ENCODE measurements at places on chromosomes 5 and 9. TPM values are rescaled to one million over a fixed set of nuclear protein-coding genes. Genes with fewer than 3 reads are reported as not detected.

Gene TYRP1
- total RNA-seq: not detected

DNA sequence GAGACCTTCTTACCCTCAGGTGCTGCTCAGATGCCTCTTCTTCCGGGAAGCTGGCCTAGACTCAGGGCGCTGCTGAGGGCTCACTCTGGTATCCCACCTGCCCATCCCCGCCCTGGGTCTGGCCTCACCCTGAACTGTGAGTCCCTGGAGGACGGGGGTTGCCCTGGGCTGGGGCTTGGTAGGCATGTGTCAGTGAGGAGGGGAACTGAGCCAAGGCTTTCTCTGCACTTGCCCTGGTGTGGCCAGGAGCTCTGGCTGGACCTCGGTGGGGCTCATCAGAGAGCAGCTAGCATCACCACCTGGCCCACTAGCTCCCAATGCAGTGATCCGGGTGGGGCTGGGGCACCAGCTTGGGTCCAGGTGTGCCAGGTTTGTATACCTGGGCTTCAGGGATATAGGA, 15.6 kb downstream of the PLEKHG4B start:
- H3K36me3 ChIP-seq: no peaks in the 10 kb centered on the region
- H3K27me3 ChIP-seq: 0 out of 2 replicates have a peak, but pooled peaks cover 12% of the 10 kb centered on the region
- H3K27ac ChIP-seq: no peak overlapping the region
- H3K4me1 ChIP-seq: no peaks in the 10 kb centered on the region

- no peak overlapping the region for H3K27ac ChIP-seq
- no peaks in the 10 kb centered on the region for H3K27me3 ChIP-seq
Measured at GRCh38 chr9:118091711-118092500, 387.7 kb downstream of the TLR4 start.

Gene SLC6A18
- not detected for total RNA-seq

GRCh38 chr5:59209758-59210359, 627.0 kb downstream of the RAB3C start:
- DNase-seq: no peak
- H3K36me3 ChIP-seq: no peaks in the 10 kb centered on the region
- H3K4me3 ChIP-seq: no peak overlapping the region
- no peaks in the 10 kb centered on the region for H3K27me3 ChIP-seq
- H3K27ac ChIP-seq: no peak overlapping the region

DNA sequence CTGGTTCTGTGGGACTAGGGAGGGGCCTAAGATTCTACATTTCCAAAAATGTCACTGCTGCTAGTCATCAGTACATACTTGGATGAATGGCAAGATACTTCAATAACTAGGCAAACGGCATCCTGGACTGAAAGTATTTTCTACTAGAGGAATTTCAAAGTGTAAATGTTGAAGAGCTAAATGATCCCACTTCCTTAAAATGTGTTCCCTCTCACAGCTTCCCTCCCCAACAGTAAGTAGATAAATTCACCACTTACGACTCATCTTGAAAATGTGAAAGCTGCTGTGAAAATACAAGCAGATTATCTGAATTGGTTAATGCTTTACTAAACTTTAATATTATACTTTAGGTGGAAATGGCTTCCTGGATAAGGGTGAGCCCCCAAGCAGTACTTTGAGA, 1571.5 kb upstream of the WWC1 start:
- H3K4me3 ChIP-seq: no peak overlapping the region
- no peaks in the 10 kb centered on the region for H3K36me3 ChIP-seq
- no peak for DNase-seq
- H3K27ac ChIP-seq: no peak overlapping the region

GRCh38 chr5:115785381-115786065, 30.9 kb downstream of the CDO1 start:
- peaks cover 34% of the 10 kb centered on the region for H3K27me3 ChIP-seq
- no peak overlapping the region for H3K4me3 ChIP-seq
- no peaks in the 10 kb centered on the region for H3K4me1 ChIP-seq

Gene RASGEF1C
- 0.29 TPM for total RNA-seq

GRCh38 chr9:134557331-134557730, 84.3 kb upstream of the COL5A1 start:
- H3K4me3 ChIP-seq: no peak overlapping the region
- peaks cover 3% of the 10 kb centered on the region for H3K4me1 ChIP-seq
- no peak overlapping the region for H3K27ac ChIP-seq
- no peaks in the 10 kb centered on the region for H3K27me3 ChIP-seq

DNA sequence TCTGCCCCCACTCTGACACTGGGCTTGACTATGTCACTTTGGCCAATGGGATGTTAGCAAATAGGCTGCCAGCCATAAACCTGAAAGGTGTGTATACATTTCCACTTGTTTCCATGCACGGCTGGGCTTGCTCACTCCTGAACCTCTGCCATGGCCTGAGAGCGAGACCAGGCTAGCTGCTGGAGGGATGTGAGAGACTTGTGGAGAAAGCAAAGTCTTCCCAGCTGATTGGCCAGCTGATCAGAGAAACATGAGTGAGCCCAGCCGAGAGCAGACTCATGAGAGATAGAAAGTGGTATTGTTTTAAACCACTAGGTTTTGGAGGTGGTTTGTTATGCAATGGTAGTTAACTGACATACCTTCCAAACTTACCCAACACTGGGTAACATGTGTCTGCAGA, 13.9 kb downstream of the FAM193B start:
- peaks cover 13% of the 10 kb centered on the region for H3K4me1 ChIP-seq
- peaks cover 26% of the 10 kb centered on the region for H3K36me3 ChIP-seq
- DNase-seq: no peak
- no peak overlapping the region for H3K4me3 ChIP-seq

- H3K4me3 ChIP-seq: no peak overlapping the region
- no peak overlapping the region for H3K27ac ChIP-seq
- no peak for DNase-seq
- no peaks in the 10 kb centered on the region for H3K27me3 ChIP-seq
- peaks cover 15% of the 10 kb centered on the region for H3K4me1 ChIP-seq
- H3K36me3 ChIP-seq: no peaks in the 10 kb centered on the region
Measured at GRCh38 chr9:107928701-107929371, 439.3 kb upstream of the KLF4 start.

DNA sequence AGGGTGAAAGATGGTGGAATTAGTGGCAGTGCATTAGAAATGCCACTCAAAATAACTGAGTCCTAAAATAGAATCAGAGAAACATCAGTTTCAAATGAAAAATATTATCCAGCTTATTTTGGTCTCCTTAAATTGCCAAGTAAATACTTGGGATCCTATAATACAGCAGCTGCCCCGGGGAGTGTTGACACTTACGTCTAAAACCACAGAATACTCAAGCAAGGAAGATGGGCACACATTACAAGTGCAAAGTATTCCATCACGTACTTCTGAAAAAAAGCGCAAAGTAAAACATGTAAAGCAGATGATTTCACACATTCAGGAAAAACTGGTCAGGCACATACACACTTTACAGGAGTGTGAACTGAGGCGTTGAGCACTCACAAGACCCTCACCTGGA, 2.4 kb upstream of the ARHGEF37 start:
- no peaks in the 10 kb centered on the region for H3K27me3 ChIP-seq
- no peaks in the 10 kb centered on the region for H3K36me3 ChIP-seq
- peaks cover 20% of the 10 kb centered on the region for H3K4me1 ChIP-seq
- H3K27ac ChIP-seq: no peak overlapping the region
- H3K4me3 ChIP-seq: no peak overlapping the region

DNA sequence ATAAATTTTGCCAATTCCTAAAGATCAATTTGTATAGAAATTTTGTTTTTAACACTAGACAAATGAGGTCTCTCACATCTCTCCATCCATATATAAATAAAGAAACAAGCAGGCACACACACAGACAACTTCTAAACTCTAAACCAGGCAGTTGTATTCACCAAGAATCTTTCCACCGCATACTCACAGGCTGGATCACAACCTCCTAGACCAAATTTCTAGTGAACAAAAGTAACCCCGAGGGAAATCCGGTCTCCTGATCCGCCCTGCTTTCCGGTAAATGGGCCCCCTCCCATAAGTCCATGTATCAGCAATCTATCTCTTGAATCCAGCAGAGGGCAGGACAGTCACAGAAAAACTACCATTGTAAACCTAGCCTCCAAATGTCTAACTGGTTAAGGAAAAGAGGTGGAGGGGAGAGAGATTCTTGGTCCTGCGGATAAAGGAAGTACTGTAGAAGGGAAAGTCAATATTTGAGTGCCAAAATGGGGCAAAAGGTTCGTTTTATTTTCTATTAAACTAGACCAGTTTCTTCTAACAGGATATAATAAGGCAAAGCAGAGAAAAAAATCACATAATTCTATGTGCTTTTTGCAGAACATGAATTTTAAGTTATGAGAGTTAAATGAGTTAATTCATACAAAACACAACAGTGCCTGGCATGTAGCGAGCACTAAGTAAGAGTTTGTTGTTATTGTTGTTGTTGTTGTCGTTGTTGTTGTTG, 4.8 kb upstream of the SMU1 start:
- H3K27me3 ChIP-seq: no peaks in the 10 kb centered on the region
- no peak overlapping the region for H3K27ac ChIP-seq
- peak overlapping the region; percentile 41 for H3K4me3 ChIP-seq
- peak; percentile 80 for DNase-seq
- H3K4me1 ChIP-seq: peaks cover 10% of the 10 kb centered on the region
- no peaks in the 10 kb centered on the region for H3K36me3 ChIP-seq

Gene ZNF483
- total RNA-seq: 3.0 TPM

- no peak overlapping the region for H3K27ac ChIP-seq
- peak; percentile 6 for DNase-seq
- no peaks in the 10 kb centered on the region for H3K36me3 ChIP-seq
- H3K4me1 ChIP-seq: peaks cover 10% of the 10 kb centered on the region
- H3K27me3 ChIP-seq: no peaks in the 10 kb centered on the region
Measured at GRCh38 chr5:59133764-59134261, 550.9 kb downstream of the RAB3C start.

DNA sequence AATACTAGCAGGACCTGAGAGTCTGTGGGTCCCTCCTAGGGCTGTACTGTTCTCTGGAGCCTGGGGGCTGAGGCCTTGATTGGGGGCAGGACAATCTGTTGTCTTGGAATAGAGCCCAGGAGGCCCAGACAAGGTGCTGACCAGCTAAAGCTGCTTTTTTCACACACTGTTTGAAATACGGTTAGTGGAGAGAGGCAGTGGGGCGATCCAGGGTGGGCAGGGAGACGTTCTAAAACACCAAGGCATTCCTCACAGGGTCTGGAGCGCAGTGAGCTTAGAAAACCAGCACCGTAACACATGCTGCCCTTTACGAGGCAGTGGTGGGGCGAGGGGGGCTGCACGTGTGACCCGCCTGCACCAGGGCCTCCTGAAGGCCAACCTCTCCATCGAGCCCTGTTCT, 55.1 kb downstream of the EHMT1 start:
- no peak overlapping the region for H3K4me3 ChIP-seq
- H3K27me3 ChIP-seq: no peaks in the 10 kb centered on the region
- no peak overlapping the region for H3K27ac ChIP-seq
- no peaks in the 10 kb centered on the region for H3K4me1 ChIP-seq

GRCh38 chr5:151646334-151646733, 40.4 kb downstream of the SPARC start:
- no peak overlapping the region for H3K27ac ChIP-seq
- peak; percentile 35 for DNase-seq
- no peaks in the 10 kb centered on the region for H3K27me3 ChIP-seq

DNA sequence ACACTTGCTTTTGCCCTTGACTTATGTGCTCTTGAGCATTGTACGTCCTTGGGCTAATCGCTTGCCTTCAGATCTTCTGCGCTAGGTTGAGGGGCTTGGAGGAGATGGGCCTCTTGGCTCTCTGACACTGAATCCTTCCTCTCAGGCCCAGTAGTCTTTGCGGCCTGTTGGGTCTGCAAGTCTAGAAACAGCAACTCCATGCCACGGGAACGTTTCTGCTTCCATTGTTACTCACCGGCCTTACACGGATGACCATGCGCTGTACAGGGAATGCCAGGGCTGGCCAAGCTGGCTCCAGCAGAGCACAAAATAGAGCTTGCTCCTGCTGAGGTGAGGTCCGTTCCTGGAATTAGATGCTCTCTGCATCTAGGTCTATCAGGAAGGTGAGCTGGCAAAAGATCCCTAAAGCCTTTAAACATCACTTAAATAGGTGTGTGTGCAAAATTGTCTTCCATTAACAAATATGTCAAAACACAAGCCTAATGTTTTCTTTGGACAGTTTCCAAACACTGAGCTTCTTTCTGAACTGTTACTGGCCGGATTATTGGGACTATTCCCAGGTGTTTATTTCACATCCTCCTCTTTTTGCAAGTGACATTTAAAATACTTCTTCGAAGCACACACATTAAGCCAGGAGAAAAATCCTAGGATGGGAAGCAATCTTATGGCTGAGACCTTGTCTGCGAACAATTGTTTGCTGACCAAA, 29.7 kb downstream of the DAPK1 start:
- H3K4me1 ChIP-seq: no peaks in the 10 kb centered on the region
- no peaks in the 10 kb centered on the region for H3K27me3 ChIP-seq
- H3K27ac ChIP-seq: no peak overlapping the region

DNA sequence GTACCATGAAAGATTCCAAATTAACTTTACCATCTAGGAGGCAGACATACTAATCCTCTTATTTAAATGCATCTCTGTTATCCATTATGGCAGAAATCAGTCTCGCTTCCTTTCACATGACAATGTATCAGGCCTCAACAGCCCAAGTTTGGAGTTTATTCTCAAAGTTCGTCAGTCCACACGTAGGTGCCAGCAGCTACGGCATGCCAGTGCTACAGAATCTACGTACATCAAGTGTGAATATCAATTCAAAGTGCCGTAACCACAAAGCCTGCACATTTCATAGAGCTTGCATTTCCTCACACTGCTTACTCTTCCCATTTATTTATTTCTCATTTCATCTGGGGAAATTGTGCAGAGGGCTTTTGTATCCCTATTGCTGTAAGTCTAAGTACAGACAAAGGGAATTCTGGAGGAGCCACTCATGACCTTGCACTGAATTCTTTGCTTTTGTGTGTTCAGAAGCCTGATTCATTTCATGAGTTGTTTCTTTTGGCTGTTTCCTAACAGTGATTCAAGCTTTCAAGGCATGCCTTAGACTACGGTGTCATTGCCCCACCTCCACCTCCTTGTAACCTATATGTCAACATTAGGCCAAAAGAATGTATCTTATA, 10.0 kb downstream of the ENC1 start:
- peaks cover 30% of the 10 kb centered on the region for H3K36me3 ChIP-seq
- peak overlapping the region; percentile 94 for H3K27ac ChIP-seq
- H3K4me3 ChIP-seq: peak overlapping the region; percentile 46
- peak; percentile 94 for DNase-seq

DNA sequence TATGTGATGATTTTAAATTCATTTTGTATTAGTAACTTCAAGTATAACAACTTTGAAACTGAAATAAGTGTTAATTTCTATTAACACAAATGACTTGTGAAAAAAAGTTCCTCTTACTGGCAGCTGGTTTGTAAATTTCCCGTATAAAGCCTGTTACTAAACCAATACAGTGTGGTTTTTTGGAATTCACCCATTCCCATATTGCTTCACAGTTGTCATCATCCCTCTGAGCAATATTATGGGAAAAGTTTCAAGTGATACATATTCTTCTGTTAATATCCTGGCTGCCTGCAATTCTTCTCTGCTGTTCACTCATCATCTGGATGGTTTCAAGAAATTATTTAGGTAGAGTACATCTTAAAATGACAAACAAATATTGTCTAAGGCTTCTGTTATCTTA, 1185.1 kb upstream of the C9orf72 start:
- no peak for DNase-seq
- H3K36me3 ChIP-seq: no peaks in the 10 kb centered on the region
- H3K4me3 ChIP-seq: no peak overlapping the region

Gene HMCN2
- total RNA-seq: 0.11 TPM

Measured in PC-3 (cell line).